CD4-positive, alpha-beta T cell treated with Interleukin-12 subunit alpha and Interleukin-12 subunit beta, for 1 hour (primary cell): ENCODE measurements at places on chromosomes 1 and 21.

DNA sequence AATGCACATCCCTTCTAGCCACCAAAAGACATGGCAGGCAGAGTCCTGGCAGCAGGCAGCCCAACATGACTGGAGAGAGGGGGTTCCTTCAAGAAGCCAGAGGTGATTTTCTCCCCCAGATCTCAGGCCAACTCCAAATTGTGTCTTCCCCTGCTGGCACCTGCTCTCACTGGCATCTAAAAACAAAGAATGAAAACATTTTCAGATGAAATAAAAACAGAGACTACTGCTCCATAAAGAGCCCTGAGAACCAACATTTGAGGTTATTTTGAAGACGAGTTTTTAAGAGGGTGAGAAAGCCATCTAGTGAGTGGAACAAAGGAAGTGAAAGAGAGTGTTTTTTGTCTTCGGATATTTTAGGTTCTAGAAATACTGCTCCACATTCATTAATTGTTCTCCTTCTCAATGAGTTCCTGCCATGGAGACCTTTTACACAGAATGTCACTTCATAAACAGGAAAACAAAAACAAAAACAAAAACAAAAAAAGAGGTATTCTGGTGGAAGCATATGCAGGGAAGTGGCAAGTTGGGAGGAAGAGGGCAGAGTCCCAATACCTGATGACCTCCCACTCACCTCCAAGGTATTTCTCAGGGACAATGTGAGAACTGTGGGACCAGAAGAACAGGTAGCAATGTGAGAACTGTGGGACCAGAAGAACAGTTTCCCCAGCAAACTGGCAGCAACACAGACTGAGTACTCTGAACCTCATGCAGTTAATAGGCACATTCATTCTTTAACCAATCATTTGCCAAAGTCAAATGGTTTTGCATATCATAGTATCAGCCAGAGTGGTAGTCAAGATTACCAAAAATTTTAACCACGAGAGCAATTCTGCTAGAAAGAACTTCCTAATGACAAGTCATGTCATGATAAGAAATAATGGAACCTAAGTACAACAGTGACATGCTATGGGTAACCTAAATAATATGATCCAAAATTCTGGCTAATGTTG is 50.0 kb downstream of the KIAA0319L start:
- peak; percentile 13 for DNase-seq

DNA sequence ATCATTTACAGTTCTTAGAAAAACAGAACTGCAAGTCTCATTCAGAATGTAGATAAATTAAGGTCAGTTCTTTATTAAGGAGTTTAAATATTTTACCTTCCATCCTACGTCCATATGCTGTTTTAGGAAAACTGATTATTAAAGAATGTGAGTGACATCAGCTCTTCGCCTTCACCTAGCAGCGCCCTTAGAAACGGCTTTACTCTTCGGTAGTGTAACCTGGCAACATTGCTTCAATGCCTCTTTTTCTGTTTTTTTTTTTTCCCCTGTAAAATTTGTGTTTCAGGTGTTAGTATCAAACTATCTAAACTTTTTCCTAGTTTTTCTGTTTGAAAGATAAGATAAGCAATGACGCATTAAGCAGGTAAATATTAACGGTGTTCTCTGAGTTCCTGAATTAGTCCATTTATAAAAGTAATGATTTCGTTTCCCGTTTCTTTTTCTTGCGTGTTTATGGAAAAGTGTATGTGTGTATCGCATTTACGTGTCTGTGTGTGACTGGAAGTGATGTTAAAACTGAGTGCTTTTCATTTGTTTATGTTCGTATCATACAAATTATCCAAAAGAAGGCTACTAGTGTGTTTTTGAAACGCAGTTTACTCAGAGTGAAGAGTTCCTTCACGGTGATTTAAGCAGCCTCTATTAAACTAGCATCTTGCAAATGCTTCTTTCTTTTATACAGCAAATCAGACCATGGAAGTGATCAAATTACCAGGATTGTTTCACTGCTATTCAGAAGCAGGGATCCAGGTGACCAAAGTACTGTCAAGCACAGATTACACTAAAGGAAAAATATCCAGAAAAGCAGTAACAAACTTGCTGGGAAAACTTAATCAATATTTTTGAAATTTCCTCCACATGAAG is 139.0 kb downstream of the SDCCAG8 start:
- no peak for DNase-seq

DNA sequence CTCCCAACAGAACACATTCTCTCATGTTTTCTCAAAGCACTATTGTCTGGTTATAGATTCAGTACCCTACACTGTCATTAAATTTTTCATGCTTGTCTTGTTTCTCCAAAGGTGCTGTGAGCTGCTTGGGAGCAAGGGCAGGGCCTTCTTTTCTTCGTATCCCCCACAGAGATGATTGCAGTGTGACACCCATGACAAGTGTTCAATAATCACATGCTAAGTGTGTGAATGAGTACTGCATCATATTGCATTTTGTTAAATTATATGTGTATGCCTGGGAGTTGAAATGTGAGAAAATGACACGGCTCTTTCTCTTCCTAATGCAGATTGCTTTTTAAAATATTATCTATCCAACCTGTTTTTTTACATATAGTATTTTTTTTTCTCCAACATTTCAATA is 57.3 kb upstream of the MAGI3 start:
- no peak for DNase-seq

- no peak for DNase-seq
Observed at GRCh38 chr1:191546803-191547202, 611.5 kb upstream of the RGS18 start.

- DNase-seq = no peak
Observed at GRCh38 chr1:18157968-18158367, 50.4 kb downstream of the IGSF21 start.

GRCh38 chr1:115680730-115681111 is 39.0 kb downstream of the VANGL1 start:
- no peak for DNase-seq

GRCh38 chr1:185843297-185843869 is 109.2 kb downstream of the HMCN1 start:
- DNase-seq = no peak

DNA sequence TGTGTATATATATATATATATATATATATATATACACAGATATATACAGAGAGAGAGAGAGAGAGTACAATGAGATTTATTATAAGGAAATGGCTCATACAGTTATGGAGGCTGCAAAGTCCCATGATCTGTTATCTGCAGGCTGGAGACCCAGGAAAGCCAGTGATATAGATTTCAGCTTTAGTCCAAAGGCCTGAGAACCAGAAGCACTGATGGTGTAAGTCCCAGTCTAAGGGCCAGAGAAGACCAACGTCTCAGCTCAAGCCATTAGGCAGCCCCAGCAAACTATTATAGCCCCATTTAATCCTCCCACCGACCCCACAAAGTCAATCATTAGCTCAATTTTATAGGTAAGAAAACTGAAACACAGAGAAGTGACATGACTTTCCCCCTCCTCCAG is 35.0 kb upstream of the HPDL start:
- DNase-seq = no peak

DNA sequence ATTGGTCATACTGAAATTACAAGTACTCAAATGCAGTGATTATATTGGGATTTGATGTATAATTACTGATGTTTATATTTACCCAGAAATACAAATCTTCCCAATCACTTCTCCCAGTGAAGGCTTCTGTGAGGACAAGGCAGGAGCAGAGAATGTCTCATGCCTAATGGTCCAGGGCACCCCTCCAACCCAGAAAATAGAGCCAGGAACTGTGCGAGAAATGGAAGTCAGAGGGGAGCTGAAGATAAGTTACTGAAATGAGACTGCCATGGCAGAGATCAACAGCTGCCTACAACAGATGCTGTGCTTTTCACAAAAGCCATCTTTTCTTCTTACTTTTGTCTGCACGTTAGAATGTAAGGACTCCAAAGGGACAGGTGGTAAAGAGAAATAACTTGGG is 171.2 kb downstream of the TTLL7 start:
- no peak for DNase-seq

DNA sequence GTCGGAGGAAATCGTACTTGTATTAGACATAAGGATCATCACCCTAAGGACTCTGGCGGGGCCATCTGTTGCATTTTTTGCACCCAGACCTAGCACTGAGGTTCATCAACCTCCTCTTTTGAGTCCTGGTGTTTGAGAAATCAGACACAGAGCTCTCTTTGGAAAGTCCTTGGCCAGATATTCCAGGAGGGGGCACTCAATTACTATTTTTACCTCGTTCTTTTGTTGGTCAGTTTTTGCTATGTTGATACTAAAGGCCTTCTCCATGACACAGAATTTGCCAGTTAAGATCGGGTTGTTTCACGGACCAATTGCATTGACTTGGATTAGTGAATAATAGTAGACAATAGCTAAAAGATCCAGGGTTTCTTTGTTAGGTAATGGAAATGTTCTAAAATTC is 711.2 kb downstream of the KCNT2 start:
- DNase-seq = no peak

GRCh38 chr21:41600116-41600515 is 92.2 kb upstream of the TMPRSS2 start:
- no peak for DNase-seq

GRCh38 chr1:201673915-201674314 is 135.0 kb downstream of the NAV1 start:
- no peak for DNase-seq

- no peak for DNase-seq
Observed at GRCh38 chr21:42332557-42333317, 17.5 kb upstream of the TFF3 start.

GRCh38 chr1:198686069-198686728 is 47.4 kb downstream of the PTPRC start:
- DNase-seq = peak; percentile 52

DNA sequence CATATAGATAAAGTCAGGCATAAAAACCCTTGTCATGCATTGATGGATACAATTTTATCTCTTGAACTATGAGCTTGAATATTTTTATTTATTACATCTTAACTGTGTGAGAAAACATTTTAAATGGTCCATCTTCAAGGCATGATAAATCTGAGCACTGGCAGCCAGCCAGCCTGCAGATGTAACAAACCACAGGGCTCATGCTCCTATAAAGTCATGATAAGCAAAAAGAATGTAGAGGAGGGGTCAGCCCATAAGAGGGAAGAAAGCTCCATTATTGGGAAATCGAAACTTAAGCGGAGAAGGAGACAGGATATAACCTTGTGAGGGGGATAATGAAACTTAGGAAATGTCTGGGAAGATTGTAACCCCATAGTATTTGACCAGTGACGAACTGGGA is 839.0 kb downstream of the LRRIQ3 start:
- DNase-seq = no peak

- DNase-seq = no peak
Observed at GRCh38 chr21:29196670-29197191, 66.3 kb downstream of the MAP3K7CL start.

- DNase-seq = no peak
Observed at GRCh38 chr1:108575375-108575774, 15.5 kb downstream of the EEIG2 start.

GRCh38 chr1:233796146-233796783 is 108.2 kb upstream of the SLC35F3 start:
- no peak for DNase-seq

- DNase-seq = no peak
Observed at GRCh38 chr1:73783352-73783751, 414.6 kb downstream of the LRRIQ3 start.

GRCh38 chr1:31839662-31840343 is 24.0 kb upstream of the SPOCD1 start:
- DNase-seq = no peak

DNA sequence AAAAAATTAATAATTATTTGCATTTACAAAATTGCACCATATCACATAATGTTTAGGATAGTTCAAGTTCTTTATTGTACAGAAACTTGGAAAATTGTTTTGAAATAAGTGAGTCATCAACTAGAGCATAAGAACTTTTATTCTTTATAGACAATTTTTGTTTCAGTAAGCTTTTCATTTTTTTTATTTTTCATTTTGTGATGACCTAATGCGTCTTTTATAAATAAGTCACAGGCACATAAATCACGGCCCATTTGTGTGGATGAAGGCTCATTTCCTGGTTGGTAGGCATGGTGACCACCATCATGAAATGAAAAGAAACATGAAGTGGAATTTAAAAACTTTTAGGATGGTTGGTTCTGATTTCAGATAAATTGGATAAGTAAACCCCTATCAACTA is 39.3 kb downstream of the SPAG17 start:
- no peak for DNase-seq

DNA sequence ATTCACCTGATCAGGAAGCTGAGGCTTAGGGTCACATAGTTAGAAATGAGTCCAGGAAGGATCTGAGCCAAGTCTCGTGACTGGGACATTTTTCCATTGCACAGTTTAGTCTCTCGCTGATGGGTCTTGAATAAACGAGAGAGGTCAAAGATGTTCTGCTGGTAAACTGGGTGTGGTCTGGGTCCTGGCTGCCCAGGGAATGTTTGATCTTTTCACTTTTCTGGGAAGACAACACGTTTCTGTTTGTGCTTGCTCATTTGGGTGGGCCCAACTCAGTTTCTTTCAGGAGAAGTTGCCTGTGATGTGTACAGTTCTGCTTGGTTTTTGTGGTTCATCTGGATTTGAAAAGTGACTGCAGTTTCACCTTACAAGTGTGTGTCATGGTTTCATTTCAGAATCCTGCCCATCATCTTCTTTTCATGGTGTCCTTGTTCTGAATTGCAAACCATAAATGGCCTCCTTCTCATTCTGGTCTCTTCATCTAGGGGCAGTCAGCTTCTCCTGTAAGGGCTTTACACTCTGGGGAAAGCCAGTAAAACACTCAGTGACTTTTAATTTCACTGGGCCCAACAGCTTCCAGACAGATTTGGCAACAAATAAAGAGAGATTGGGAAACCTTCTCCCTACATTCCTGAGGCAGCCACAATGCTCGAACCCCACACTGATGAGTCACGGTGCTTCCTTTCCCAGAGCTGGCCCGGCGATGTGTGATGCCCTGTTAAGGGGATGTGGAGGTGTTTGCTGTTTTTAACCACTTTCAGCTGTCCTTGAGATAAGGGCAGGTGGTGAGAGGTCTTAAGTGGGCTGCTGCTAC is 7.2 kb upstream of the TACSTD2 start:
- no peak for DNase-seq

DNA sequence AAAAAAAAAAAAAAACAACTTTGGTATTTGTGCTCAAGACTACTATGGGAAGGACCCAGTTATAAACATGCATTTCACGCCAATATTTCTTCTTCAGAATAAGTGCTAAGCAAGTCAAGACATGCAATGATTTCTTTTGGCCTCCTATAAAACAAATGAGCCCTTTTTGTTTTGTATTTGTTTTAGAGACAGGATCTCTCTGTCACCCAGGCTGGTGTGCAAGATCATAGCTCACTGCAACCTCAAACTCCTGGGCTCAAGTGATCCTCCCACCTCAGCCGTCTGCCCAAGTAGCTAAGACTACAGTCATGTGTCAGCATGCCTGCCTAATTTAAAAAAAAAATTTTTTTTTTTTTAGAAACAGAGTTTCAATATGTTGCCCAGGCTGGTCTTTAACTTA is 348.7 kb downstream of the PCP4 start:
- no peak for DNase-seq

DNA sequence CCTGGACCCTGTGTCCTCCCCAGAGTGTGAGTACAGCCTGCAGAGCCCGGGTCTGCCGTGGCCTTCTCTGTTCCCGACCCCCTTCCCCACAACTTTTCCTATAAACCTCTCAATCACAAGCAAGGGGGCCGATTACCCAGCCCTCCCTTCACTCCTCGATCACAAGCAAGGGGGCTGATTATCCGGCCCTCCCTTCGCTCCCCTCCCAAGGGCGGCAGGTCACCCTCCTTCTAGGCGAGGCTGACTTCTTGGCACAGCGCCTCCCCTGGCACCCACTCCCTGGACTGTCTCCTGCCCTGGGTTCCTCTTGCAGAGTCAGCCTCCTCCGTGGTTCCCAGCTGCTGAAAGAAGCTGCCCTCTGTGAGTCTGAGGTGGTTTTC is 12.3 kb upstream of the LDLRAP1 start:
- DNase-seq = no peak

GRCh38 chr1:245855846-245856730 is 651.0 kb downstream of the SMYD3 start:
- no peak for DNase-seq
